ENCODE measurements at places on chromosomes 5 and 9.

DNA sequence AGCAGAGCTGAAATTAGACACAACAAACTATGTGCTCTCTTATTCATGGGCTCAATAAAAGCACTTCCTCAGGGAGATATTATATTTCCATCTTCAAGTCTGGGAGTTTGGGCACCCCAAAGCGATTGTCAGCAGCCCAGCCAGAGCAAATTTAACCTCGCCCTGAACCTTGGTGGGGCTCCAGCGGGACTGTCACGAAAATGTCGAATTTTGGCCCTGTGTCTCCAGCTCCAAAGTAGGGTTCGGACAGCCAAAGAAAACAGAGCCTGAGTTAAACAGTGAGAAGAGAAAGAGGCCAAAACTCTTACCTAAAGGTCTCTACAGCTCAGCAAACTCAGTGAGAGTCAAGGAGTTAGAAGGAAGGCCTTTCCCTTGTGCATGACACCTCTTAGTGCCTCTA is 432.9 kb downstream of the SPATA31D1 start:
- no peak for DNase-seq

DNA sequence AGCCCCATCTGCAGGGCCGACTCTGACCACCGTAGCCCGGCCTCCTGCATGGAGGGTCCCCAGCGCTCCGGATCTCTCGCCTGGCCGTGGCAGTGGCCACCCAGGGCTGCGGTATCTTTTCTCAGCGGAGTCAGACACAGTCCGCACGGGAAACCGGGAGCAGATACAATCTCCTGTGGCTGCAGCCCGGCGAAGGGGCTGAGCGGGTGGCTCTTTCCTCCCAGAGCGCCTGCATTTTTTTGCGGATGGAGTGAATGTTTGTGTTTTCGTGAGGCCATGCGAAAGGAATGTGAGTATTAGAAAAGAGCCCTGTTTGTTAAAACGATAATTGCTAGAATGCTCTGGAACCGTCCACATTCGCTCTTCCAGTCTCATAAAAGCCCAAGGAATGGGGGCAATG is 53.4 kb upstream of the PTCH1 start:
- DNase-seq, result peak; percentile 28

GRCh38 chr5:73638344-73639095 is 12.5 kb downstream of the ARHGEF28 start:
- peak; percentile 55 for DNase-seq

GRCh38 chr9:137111788-137112563 is 2.6 kb downstream of the DPP7 start:
- DNase-seq, result no peak

DNA sequence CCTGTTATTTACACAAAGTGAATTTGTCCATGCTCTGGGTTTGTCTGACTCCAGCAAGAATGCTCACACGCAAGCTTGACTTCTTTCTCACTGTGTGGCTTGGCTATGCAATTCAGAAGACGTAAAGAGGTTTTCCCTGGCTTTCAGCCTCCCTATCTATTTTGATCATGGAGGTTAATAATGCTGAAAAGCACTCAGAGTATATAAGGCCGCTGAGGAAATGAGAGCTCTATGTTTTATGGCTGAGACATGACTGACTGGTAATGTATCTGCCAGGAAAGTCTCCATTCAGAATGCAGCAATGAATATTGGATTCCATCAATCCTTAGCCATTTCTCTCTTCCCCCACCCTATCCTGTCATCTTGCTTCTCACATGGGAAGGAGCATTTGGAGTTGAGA is 417.3 kb downstream of the DMAC1 start:
- DNase-seq, result no peak

DNA sequence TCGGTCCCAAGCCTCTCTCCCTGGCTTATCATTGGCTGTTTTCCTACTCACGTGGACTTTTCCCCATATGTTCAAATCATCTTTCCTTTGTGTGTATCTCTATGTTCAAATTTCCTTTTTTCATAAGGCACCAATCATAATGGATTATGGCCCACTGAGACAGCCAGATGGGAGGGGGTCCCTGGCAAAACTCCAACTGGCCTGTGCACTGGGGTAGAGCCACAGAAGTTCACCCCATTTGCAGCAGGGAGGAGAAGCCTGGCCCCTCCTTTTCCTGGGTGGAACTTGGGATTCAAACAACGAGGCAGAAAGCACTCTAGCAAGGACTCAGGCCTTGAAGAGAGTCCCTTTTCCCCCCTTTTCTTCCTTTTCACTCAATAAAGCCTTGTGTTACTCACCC is 362.4 kb downstream of the CDH18 start:
- DNase-seq, result no peak

DNA sequence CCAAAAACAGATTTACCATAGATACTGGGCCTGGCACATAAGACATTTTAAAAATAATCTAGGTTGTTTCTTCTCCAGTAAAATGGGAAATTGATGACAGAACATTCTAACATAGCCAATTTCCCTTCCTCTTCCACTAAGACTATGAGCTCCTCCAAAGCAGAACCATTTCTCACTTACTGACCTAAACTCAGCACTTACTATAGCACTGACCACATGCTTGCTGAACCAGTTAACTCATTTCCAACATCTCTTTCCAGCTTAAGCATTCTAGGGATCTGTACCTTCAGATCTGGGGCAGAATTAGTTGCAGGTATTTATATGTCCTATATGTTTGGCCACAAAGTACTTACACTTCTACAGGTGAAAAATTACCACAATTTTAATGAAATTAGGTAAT is 58.9 kb downstream of the TTC39B start:
- no peak for DNase-seq

DNA sequence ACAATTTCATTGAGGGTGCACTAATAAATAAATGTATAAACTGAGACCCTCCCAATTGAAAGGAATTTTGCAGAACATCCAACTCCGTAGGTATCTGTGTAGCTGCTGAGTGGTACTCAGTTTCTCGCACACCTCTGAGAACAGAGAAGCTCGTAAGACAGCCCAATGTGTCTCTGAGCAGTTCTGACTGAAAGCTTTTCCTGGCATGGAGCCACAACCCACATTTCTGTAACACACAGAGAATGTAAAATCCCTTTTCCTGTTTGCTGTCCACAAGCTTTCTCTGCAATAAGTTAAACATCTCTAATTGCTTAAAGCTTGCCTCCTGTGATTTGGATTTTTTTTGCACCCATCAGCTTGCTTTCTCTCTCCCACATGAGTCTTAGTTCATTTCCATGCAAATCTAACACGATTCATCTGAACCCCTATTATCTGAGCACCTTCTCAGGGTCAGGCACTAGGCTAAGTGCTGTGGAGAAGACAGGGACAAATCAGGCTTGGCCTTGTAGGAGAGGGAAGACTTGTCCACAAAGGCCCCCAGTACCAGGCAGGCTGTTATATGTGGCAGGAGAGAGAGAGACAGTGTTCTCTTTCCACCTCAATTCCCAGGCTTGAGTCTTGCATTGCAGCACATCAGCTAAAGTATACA is 44.2 kb upstream of the COL15A1 start:
- peak; percentile 81 for DNase-seq

DNA sequence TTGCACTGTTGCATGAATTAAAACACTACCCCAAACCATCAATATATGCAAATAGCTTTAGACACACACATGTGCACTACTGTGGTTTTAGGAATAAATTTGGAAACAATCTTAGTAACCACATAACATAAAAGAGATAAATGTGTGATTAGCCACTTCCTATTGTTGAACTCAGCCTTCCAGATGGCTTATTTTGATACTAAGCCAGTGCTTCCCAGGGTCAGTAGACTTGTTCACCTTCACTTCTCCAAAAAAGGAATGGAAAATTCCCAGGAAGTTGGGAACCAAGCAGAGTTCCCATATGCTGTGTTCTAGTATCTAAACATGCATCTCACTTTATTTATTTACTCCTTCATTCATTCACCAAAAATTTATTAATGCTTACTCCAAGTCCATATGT is 47.8 kb downstream of the SVEP1 start:
- peak; percentile 75 for DNase-seq

- DNase-seq, result no peak
Observed at GRCh38 chr9:128790536-128790935, 3.5 kb downstream of the TBC1D13 start.

GRCh38 chr9:92187390-92187789 is 72.2 kb upstream of the SPTLC1 start:
- peak; percentile 0 for DNase-seq

GRCh38 chr9:78130004-78130403 is 98.4 kb upstream of the GNAQ start:
- no peak for DNase-seq

DNA sequence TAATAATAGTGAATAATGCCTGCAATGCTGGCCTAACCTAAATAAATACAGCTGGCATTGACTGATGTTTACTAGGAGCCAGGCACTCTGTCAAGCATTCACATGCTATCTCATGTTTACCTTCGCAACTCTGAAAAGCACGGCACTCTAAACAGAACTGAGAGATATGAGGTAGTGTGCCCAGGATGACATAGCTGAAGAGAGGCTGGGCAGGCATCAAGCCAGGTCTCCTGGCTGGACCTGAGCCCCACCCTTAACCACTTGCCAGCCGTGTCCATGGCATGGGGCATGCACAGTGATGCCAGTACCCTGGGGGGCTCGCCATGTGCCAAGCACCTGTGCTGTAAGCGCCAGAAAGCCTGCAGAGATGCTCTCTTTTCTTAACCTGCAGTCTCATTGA is 119.4 kb upstream of the MVB12B start:
- DNase-seq, result no peak

DNA sequence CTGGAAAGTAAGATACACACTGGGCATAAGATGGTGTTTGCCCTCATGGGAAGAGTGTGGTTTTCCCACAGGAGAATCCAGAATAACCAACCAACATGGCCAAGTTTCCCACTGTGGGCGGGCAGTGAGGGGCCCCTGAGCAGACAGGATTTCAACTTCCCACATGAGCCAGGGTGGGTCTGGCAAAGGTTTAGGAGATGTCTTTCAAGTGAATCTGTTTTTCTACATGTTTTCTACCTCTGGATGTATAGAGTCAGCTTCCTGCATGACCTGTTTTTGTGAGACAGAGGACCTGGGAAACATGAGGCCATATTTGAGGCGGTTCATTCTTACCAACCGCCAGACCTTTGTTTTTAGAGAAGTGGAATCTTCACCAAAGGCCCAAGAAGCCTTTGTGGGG is 100.5 kb downstream of the TLE4 start:
- no peak for DNase-seq

GRCh38 chr5:95783661-95784060 is 38.9 kb downstream of the GLRX start:
- no peak for DNase-seq

- peak; percentile 75 for DNase-seq
Observed at GRCh38 chr9:112072721-112073638, 102.1 kb downstream of the SUSD1 start.
